ENCODE measurements at places on chromosomes 7 and 10.
A peak's percentile ranks its signal among the peaks of the same experiment; 100 is the strongest.

GRCh38 chr10:113041841-113042750 is 92.0 kb downstream of the TCF7L2 start:
- DNase-seq = no peak

GRCh38 chr10:23694446-23694920 is 255.6 kb downstream of the OTUD1 start:
- DNase-seq = peak; percentile 34

- no peak for DNase-seq
Observed at GRCh38 chr7:46725838-46726237, 804.8 kb upstream of the IGFBP3 start.

- DNase-seq = no peak
Observed at GRCh38 chr7:130667593-130668257, 823 bp downstream of the COPG2 start.

GRCh38 chr10:10774416-10774815 is 243.3 kb upstream of the CELF2 start:
- DNase-seq = no peak

GRCh38 chr10:33214174-33214573 is 120.3 kb downstream of the NRP1 start:
- DNase-seq = no peak

- DNase-seq = peak; percentile 34
Observed at GRCh38 chr10:125633517-125633999, 49.4 kb downstream of the TEX36 start.

Measured in NCI-H524 (cell line).